SW480 (cell line): ENCODE measurements at places on chromosomes 6 and 20.

- DNase-seq, result no peak
Observed at GRCh38 chr6:89921691-89922090, 27.4 kb downstream of the GJA10 start.

GRCh38 chr20:38298768-38299288 lies 5.1 kb upstream of the BPI start:
- no peak for DNase-seq

DNA sequence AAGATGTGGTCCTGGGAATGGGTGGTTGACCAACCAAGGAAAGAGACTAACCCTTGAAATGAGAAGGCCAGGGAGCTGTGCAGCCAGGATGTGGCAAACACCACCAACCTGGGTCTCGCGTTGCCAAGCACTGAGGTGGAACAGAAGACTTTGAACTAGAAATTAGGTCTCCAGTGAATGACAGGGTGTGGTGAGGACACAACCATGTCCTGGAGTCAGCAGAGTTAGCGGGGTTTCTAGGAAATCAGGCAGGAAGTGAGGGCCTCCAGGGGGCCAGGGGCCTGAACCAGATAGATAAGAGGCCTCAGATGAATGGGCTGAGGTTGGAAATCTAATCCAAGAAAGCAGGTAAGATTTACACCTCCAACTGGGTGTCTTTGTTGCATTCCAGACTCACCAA lies 353.3 kb upstream of the ARID1B start:
- no peak for DNase-seq

- no peak for DNase-seq
Observed at GRCh38 chr6:144029452-144029851, 21.4 kb upstream of the PLAGL1 start.

GRCh38 chr6:134503585-134504281 lies 185.8 kb upstream of the SGK1 start:
- no peak for DNase-seq

GRCh38 chr6:154650351-154650750 lies 82.9 kb upstream of the SCAF8 start:
- DNase-seq, result no peak

DNA sequence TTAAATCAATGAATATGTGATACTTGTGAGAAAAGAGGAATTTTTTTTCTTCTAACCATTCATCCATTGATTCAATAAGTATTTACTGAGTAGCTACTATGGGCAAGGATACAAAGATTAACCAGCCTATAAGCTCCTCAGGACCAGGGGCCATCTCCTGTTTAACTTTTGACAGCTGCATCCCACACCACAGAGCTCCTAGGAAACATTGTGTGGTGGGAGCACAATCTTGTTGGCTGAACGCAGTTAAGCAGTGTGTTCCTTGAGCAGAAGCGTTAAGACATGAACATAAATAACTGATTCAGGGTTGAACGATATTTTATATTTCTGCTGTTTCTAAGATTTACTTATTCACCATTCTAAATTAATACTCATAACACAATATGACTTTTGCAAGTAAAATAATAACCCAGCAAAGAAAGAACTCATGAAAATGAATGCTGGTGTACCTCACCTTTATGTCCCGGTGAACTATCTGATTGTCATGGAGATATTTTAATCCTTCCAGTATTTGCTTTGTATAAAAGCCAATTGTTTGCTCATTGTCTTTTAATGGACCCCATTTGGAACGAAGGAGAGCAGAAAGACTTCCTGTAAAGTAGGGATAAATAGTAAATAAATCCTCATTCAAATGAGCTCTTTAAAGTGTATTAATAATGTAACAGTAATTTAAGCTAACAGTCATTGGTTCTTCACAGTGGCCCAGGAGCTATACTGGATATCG lies 62.6 kb upstream of the MAP7 start:
- DNase-seq, result no peak

DNA sequence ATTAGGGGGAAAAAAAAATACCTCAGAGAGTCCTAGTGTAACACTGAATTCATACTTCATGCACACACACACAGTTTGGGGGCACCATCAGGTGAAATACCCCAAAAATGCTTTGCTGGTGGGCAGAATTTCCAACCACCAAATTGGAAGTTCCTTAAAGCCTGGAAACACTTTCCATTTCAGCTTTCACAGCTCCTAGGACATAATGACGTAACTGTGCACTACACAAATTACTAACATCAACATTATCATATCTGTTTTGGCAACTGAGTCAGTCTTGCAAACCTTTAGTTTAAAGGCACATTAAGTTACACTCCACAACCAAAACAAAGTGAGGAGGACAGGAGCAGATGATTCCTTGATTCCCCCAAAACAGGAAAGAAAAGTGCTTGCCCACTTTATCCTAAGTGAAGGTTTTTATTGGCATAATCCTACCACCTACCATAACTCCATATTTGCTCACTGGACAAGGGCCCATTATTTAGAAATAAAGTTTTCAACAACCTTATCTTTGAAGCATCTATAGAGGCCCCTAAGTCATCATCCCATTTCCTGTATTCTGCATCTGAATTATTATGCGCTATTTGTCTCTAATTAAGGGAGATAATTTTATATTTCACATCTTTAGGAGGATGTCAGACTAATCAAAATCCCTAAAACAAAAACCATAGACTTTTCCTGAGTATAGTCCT lies 3.4 kb downstream of the MBOAT1 start:
- DNase-seq, result no peak

DNA sequence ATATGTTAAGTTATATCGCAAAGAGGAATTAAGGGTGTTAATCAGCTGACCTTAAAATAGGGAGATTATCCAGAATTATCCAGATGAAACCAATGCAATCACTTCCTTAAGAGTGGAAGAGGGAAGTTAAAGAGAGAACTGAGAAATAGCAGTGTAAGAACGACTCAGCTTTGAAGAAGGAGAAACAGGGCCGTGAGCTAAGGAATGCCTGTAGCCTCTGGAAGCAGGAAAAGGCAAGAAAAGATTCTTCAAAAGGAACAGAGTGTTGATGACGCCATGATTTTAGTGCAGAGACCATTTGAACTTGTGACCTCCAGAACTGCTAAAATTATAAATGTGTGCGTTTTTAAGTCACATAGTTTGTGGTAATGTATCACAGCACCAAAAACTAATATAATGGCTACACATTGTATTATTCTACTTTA lies 32.7 kb downstream of the ILRUN start:
- no peak for DNase-seq
